ENCODE measurements at places on chromosomes 3 and 15.

DNA sequence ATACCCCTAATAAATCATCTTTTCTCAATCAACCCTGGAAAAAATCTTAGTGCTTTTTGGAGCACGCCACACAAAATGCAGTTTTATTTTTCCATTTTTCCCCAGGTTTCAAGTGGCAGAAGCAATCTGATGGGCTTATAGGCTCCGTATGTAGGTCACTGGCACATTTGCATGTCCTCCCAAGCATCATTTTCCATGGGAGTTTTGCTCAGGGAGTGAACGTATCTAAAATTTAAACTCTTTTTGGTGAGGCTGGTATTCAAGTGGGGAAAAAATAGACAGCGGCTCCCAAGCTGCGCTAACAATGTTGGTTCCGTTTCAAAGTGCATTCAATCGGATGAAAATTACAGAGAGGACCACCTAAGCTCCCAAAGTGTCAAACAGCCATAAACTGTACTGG, 233.4 kb downstream of the MEX3B start:
- no peak for DNase-seq

DNA sequence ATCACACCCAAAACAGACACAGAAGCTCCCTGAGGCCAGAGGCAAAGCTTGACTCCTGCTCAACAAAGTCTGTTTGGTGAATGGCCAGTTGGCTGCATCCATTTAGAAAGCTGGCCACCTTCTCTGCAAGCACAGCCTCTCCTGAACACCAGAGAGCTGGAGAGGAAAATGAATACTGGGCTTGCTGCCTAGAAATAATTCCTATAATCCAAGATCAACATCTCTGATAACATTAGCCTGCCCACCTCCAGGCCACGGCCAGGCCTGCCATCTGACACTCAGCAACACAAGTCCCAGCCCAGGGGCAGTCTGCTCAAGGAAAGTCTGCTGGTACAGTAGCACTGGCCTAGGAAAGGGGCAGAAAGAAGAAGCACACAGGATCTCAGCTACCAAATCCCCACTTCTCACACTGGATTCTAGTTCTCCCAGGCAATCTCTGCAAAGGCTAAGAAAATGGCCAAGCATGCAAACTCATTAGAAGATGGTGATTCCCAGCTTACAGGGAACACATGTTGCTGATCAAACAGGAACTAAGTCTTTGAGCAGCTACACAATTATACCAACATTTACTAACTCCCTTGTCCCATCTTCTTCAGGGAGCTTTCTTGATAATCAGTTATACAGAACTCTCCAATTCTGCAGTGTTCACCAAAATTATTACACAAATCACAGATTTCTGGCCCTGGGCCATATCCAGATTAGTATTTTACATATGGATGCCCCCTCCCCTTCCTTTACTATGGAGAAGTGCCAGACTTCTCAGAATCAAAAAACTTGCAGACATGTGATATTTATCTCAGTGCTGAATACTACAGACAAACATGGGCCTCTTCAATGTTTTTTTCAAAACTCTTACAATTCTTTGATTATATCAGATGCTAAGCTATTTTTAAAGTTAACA, 9.9 kb downstream of the TBC1D2B start:
- DNase-seq, result no peak

GRCh38 chr3:12903881-12904280, 62.5 kb upstream of the RPL32 start:
- DNase-seq, result no peak

DNA sequence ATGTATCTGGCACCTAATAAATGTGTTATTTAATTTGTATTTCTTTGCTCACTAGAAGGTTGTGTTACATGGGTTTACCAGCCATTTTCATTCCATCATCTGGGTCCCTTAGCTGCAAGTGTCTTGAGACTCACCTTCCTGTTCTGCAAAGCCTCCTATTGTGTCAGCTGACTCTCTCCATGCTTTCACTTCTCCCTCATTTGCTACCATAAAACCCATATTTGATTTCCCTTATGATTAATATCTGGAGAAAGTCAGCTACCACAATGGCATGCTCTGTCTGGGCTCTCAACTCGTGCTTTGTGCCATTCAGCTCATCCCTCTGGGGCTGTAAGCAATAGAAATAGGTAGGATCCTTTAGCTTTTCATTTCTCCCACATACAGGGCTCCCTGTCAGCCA, 79.5 kb upstream of the EIF1B start:
- no peak for DNase-seq

GRCh38 chr3:169400874-169401273, 262.6 kb downstream of the MECOM start:
- DNase-seq, result no peak

GRCh38 chr3:43919029-43919428, 228.3 kb downstream of the ABHD5 start:
- peak; percentile 75 for DNase-seq

DNA sequence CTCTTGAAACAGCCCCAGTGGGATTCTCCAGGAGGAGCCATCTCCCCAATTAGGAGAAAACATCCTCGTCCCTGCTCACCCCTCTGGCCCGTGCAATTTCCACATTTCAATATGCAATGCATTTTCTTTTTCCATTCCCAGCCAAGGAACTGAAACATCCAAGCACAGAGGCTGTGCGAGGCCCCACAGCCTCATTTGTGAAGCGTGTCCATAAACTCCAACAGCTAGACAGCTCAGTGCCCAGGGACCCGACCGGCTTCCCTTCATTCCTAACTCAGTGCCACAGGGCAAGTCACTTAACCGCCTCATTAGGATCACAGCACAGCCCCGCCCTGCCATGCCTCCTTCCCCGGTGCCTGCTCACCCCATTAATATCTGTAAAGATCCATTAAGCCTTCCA, 204.2 kb upstream of the IGF1R start:
- DNase-seq, result no peak

- no peak for DNase-seq
Measured at GRCh38 chr3:31247850-31248562, 284.7 kb upstream of the STT3B start.

DNA sequence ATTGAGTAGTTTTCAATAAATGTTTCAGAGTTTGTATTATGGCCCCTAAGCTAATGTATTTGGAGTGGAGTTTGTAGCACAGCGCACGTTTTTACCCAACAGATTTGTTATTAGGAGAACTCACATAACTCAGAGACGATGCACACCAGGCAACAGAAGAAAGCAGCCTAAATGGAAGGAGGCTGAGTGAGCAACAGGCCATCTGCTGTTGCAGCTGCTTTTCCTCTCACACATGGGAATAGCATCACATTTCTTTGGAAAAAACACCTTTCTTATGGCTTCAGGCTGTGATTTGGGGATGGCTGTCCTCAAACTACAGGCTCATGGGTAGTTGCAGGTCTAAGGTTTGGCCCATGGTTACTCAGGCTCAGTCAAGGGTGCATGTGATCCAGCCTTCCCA, 469.3 kb upstream of the MCTP2 start:
- no peak for DNase-seq

DNA sequence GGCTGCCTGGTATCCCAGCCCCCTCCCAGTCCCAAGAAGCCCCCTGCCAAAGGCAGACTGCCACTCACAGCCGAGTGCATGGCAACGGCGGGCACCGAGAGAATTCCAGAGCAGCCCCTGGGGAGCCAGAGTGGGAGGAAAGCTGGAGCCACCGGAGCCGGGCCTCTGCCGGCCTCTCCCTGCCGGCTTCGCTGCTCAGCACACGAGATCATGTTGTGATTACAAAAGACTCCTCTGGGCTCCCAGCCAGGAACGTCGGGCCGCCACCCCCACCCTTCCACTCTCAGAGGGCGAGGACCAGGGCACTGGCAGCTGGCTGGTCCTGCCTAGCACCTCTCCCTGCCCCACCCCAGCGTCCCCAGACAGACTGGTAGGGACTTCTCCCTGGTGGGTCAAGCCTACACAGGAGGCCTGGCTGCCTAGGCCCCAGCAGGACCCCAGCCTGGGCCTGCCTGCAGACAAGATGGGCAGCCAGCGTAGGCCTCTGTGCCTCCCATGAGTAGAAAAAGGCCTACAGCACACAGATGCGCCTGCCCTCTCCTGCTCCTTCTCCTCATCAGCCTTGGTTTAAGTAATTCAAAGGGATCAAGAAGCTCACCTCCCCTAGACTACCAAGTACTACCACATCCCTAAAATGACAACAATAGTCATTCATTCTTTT, at the start of gene CCDC9B:
CCDC9B (minus strand) TSS at position 200 of the 661 bp plus-strand sequence; CDS start at position 80, 120 bp downstream.
- DNase-seq, result peak; percentile 86

All from A673 (cell line).